ENCODE measurements at places on chromosomes 4 and X. TPM values are rescaled to one million over a fixed set of nuclear protein-coding genes. Genes with fewer than 3 reads are reported as not detected.

The L1CAM gene
- 1.2 TPM for polyA plus RNA-seq

The AMOT gene
- polyA plus RNA-seq: 3.2 TPM

GRCh38 chr4:128837679-128838078 lies 28.2 kb downstream of the JADE1 start:
- DNase-seq: no peak

DNA sequence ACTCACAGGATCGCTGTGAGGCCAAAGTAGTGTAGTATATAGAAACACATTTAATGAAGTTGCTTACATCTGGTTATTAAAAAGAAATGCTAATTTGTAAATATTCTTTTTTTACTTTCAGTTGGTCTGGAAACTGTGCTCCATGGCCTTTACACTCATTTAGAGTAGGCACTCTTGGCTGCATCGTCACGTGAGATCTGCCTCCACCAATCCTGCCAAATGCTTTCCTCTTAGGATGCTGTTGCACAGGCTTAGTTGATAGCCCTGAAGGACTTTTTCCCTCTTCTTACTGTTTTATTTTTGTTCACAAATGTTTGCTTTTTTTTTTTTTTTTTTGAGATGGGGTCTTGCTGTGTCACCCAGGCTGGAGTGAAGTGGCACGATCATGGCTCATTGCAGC lies 6.3 kb downstream of the CPE start:
- no peak for DNase-seq

GRCh38 chr4:68466751-68467150 lies 19.5 kb downstream of the TMPRSS11E start:
- no peak for DNase-seq

The HSFX4 gene
- not detected for polyA plus RNA-seq

The LRIT3 gene
- polyA plus RNA-seq: not detected

GRCh38 chr4:75081561-75081960 lies 148.6 kb downstream of the PARM1 start:
- no peak for DNase-seq

DNA sequence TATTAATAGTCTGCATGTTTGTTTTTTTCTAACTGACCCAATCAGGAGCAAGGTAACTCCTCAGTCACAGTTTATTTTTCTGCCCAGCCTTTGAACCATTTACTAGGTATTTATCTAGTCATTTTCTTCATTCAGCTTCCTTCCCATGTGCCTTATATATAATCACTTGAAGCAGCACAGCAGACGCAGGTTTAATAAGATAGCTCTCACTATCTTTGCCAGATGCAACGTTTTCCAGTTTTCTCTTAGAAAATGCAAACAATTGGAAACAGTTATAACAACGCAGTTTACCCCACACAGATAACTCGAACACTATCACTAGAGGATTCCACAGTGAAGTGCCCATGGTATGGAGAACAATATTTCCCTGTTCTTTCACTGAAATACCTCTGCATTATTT lies 56.4 kb upstream of the NFKB1 start:
- no peak for DNase-seq

All from naive B cell (primary cell).